NCI-H1105 treated with DMSO at 0.1 percent for 48 hours (cell line): ENCODE measurements at places on chromosomes 6 and 20.

GRCh38 chr6:111461860-111462259, 21.2 kb downstream of the REV3L start:
- no peak for DNase-seq

DNA sequence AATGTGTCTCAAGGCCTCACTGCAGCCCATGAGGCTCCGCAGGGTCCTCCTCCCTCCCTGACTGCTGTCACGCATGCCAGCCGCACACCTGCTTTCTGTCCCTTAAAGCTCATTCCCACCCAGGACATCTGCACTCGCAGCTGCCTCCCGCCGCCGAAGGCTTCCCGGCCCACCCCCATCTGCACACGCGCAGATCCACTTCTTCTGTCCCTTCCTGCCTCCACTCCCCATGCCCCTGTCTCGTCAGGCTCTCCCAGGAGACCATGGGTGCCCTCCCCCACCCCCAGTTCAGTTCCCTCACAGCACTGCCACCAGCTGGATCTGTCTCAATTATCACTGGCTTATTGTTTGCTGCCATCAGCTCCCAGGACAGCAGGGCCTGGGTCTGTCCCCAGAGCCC, 63.0 kb downstream of the RIPOR3 start:
- no peak for DNase-seq

- DNase-seq = no peak
These were observed 33.4 kb downstream of the EFCAB8 start for GRCh38 chr20:32891926-32892660.

DNA sequence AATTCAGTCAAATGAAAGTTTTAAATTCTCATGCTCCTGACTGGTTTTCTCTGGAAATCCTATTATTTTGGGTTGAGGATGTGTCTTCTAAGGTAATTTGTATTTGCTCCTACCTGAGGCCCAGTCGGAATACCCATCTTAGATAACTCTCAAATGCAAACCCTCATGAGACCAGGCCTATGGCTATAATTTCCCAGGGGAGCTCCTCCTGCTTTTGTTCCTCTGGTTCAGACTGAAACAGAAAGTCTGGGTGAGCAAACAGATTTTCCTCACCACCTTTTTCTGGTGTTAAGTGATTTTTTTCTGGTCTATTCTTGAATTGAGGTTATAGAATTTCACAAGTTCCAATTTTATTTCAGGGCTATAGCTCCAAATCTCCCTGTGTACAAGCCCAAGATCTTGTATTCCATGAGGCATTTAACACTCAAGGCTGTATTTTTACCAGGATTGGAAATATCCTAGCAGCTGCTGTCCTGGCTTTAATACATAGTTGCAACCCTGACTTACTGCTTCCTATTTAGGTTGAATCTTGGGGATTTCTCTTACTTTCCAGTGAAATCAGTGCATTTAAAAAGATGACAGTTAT, 169.1 kb upstream of the PTCHD4 start:
- DNase-seq = no peak

- no peak for DNase-seq
These were observed 95.7 kb upstream of the RPS6KA2 start for GRCh38 chr6:166722785-166723184.

DNA sequence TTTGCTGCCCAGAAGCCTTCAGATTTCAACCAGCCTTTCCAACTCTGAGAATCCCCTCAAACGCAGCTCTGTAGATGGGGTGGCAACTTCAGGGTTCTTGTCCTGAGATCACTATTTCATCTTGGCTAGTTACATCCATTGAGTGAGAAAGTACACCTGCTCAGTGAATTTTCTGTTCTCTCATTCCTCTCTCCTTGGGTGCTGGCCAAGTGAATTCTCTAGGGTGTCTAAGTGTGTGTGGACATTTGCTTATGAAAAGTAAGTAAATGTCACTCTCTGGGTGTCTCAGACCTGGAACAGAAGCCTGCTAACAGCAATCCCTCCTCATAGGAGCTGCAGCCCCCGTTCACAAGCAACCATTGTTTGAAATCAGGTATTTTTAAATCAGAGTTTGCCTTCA, 3.8 kb downstream of the RIN2 start:
- peak; percentile 35 for DNase-seq

GRCh38 chr6:28600245-28600644, 74.6 kb downstream of the GPX5 start:
- DNase-seq = no peak

DNA sequence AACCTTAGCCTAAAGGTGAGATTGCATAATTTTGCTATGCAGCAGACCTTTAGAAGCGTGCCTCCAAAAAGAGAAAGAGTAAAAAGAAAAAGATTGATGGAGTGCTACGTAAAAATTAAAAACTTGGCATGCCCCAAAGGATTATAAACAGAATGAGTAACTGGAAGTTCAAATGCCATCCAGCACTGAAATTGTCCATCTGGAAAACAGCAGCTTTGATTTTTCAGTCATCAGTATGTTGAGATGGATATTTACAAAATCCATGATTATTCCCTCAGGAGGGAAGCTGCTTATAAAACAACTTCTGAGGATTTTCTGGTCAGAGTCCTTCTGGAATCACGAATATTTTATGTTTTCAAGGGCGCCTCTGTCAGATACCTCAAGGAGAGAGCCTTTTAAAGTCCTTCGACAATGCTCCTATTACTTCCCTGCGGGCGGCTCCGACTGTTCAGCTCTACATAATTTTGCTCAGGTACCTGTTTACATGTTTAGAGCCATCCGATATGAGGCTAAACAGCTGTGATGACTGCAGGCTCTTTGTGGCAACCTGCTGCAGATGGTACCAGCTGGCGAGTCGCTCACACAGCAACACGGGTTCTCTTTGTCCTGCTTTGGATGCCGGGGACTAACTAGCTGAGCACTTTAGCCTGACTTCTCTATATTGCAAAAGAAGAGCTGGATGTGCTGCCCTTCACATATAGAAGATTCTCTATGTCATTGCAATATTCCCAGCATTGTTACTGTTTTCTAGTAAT, 83.3 kb downstream of the RCAN2 start:
- no peak for DNase-seq

DNA sequence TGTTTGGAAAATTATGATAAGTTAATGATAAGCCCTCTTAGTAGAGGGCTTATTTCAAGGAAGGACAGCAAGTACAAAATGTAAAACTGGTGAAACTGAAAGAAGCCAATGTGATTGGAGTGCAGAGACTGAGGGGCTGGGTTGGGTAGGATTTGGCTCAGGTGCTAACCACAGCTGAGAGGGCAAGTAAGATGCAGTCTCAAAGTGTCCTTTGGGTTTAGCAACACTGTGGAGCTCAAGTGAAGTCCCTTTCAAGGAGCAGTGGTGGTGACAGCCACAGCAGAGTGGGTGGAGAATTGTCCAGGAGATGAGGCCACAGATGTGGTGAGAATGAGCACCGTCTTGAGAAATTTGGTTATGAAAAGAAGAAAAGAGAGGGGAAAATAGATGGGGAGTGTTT, 181.4 kb downstream of the AKAP7 start:
- DNase-seq = no peak

GRCh38 chr20:22285555-22285954, 298.8 kb downstream of the FOXA2 start:
- no peak for DNase-seq

- DNase-seq = no peak
These were observed 538.3 kb upstream of the BTBD3 start for GRCh38 chr20:11379257-11380011.

DNA sequence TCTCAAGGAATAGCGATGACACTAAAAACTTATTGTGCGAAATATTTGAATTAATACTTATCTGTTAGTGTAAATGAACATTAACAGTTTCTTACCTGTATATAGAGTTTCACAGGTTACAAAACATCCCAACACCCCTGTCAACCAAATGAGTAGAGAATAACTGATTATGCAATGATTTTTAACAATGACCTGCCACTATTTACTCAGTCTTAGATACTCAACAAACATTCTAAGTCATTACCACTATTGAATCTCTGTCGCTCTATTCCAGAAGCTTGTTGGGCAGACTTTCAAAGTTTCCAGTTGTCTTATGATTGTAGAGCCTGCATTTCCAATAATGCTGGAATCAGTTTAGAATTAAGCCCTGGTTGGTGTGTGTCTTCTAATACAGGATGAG, 85.5 kb downstream of the RNF182 start:
- no peak for DNase-seq

DNA sequence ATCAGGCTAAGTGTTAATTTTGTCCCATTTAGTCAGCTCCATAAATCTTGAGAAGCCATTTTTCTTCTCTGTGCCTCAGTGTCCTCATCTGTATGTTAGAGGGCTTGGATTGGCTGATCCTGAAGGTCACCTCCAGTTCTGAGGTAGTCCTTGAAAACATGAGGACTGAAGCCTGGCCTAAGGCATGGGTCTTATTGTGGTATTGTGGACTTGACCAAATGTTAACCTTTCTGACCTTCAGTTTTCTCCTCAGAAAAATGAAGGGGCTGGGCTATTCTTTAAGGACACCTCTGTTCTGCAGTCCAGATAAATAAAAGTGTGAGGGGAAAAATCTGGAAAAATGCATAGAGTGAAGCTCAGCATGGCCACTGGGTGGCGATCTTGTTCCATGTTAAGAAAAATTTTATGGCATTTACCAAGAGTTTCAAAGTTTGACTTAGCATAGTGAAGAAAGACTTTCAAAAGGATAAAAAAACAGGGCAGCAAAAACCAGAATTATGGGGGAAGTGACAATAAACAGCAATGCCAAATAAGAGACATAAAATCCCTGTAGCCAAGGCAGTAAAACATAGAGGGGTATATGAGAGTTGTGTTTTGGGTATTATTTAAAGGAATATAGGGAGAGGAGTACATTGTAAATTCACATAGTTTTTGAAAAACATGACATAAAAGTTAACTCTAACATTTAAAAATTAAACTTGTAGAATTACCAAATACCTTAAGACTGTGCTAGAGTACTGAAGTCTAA, 13.2 kb upstream of the TFB1M start:
- DNase-seq = peak; percentile 82

- DNase-seq = no peak
These were observed 36.6 kb downstream of the AIG1 start for GRCh38 chr6:143097224-143097795.

GRCh38 chr6:136307351-136307750, 17.7 kb upstream of the BCLAF1 start:
- DNase-seq = no peak

GRCh38 chr20:62899633-62900051, 26.7 kb downstream of the DIDO1 start:
- DNase-seq = no peak

GRCh38 chr20:62738025-62738881, 29.6 kb downstream of the NTSR1 start:
- DNase-seq = peak; percentile 46

- no peak for DNase-seq
These were observed 44.6 kb upstream of the SLC22A1 start for GRCh38 chr6:160077024-160077423.

DNA sequence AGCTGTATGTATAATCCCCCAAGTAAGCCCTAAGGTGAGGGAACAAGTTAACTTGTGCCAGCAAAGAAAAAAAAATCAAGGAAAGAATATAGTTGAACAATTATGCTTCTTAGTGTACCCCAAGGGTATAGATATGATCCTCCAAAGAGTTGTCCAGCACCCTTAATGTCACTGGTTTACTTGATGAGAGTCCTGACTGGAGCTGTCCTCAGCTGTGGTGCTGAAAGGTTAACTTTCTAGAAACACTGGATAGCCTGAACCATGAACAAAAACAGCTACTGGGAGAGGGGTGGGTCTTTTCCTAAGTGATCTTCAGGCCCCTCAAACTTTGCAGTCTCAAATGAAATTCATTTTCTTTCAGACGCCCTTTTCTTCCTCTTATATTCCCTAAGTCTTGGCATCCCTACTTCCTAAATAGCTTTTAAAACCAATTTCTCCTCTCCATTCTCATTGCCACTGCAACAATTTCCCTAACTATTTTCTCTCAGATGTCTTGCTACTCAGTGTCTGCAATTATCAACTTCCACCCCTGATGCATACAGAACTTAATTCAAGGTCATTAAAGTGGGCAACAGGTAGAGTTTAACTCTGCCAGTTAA, 83.5 kb upstream of the PROKR2 start:
- DNase-seq = no peak

DNA sequence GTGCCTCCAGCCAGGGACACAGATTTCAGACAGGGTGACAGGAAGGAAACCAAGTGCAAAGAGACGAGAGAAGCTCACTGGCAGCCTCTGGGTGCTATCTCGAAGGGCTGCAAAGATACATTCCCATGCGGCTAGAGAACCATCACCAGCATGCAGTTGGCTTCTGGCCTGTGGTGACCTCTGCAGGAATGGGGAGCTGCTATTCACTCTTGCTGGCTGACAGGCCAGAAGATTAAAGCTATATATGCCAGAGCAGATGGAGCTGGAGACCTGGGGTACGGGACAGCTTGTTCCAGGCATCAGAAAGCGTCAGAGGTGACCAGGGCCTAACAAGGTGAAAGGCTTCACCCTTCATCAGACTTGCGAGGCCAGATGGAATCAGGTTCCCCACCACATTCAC, 20.0 kb downstream of the MAP1LC3A start:
- no peak for DNase-seq

DNA sequence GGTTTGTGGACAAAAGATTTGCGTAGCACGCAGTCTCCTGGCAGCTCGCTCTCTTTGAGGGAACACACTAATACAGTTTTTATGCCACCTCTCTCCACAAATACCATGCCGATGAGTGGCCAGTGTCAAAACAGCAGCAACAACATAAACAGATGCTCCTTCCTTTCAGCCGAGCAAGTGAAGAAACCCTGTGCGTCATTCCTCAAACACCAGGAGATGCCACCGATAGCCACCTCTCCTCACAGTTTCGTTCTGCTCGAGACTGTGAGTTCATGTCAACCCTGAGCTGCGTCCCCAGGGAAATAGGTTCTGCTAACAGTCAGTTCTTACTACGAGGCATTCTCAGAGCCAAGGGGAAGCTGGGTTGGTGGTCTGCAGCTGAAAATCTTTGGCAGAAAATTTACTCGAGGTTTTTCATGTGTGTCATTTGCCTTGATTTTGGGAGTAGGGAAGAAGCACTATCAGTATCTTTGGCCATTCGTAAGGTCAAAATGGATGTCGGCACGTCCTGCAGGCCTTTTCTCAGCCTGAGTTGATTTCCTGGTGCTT, 59.9 kb downstream of the EYA2 start:
- DNase-seq = no peak

GRCh38 chr20:49887251-49888211, 27.8 kb downstream of the SPATA2 start:
- no peak for DNase-seq

- peak; percentile 39 for DNase-seq
These were observed 14.3 kb upstream of the SPAG4 start for GRCh38 chr20:35600993-35601973.

DNA sequence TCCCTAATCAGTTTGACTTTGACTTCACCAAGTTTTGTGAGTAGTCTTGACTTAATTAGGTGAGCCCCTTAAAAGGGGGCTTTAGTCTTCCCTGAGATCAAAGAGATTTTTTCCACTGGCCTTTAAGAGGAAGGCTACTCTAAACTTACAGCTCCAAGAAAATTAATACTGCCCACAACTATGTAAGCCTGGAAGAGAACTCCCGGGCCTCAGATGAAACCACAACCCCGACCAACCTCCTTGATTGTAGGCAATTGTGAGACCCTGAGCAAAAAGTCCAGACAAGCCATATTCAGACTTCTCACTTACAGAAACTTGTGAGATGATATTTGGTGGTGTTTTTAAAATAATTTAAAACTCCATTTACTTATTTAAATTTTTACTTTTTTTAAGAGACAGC, 18.1 kb downstream of the SNX3 start:
- no peak for DNase-seq

- peak; percentile 95 for DNase-seq
These were observed 4.6 kb downstream of the SYTL3 start for GRCh38 chr6:158654498-158654897.
